ENCODE measurements at places on chromosomes 5 and 9. TPM values are rescaled to one million over a fixed set of nuclear protein-coding genes. Genes with fewer than 3 reads are reported as not detected.

The SLC6A18 gene
- not detected for total RNA-seq

The LIX1 gene
- total RNA-seq: not detected

The SCAI gene
- 8.5 TPM for total RNA-seq

The NCS1 gene
- 23.6 TPM for total RNA-seq

The SUSD3 gene
- 11.3 TPM for total RNA-seq

The SLC12A2 gene
- 18.7 TPM for total RNA-seq

DNA sequence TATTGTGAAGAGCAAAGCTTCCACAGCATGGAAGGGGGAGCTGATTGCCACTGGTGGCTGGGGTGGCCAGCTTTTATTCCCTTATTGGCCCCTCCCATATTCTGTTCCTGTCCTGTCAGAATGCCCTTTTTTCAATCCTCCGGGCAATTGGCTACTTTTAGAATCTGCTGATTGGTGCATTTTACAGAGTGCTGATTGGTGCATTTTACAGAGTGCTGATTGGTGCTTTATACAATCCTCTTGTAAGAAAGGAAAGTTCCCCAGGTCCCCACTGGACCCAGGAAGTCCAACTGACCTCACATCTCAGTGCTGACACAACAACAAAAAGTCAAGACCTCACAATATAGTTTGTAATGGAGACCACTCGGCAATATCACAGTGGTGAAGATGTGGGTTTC lies 195.0 kb downstream of the SPATA31A6 start:
- no peak overlapping the region for H3K4me3 ChIP-seq
- H3K36me3 ChIP-seq: no peaks in the 10 kb centered on the region
- no peaks in the 10 kb centered on the region for H3K27me3 ChIP-seq
- no peaks in the 10 kb centered on the region for H3K4me1 ChIP-seq

GRCh38 chr9:33124751-33125381 lies 42.3 kb downstream of the B4GALT1 start:
- H3K4me1 ChIP-seq: peaks cover 7% of the 10 kb centered on the region
- DNase-seq: no peak
- no peak overlapping the region for H3K27ac ChIP-seq
- H3K27me3 ChIP-seq: no peaks in the 10 kb centered on the region

- no peak overlapping the region for H3K27ac ChIP-seq
- H3K27me3 ChIP-seq: no peaks in the 10 kb centered on the region
- no peaks in the 10 kb centered on the region for H3K4me1 ChIP-seq
- no peaks in the 10 kb centered on the region for H3K36me3 ChIP-seq
- DNase-seq: no peak
- H3K4me3 ChIP-seq: no peak overlapping the region
Measured at GRCh38 chr9:18459962-18460584, 13.9 kb upstream of the ADAMTSL1 start.

DNA sequence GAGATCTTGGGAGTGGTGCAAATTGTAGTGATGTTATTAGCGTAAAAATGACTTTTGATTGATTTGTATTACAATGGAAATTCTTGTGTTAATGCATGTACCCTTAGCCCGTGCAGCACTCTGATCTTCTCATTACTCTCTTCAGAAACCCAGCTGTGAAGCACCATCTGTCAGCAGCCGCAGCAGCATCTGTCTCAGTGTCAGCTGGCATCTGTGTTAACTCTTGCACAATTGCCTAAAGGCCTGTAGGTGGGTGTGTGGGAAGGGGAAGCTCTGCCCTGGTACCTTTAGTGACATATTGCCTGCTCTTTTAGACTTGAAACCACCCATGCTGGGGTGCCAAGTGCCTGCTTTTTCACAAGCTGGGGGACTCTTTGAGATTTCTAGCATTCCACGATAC lies 101.3 kb downstream of the FBXL7 start:
- H3K27me3 ChIP-seq: no peaks in the 10 kb centered on the region
- H3K4me1 ChIP-seq: no peaks in the 10 kb centered on the region
- H3K4me3 ChIP-seq: no peak overlapping the region
- H3K27ac ChIP-seq: no peak overlapping the region
- no peaks in the 10 kb centered on the region for H3K36me3 ChIP-seq

GRCh38 chr5:141603923-141604717 lies 14.7 kb downstream of the DIAPH1 start:
- DNase-seq: peak; percentile 29
- H3K27me3 ChIP-seq: no peaks in the 10 kb centered on the region
- H3K36me3 ChIP-seq: no peaks in the 10 kb centered on the region
- H3K4me1 ChIP-seq: peaks cover 96% of the 10 kb centered on the region

GRCh38 chr9:91800473-91801030 lies 149.5 kb downstream of the ROR2 start:
- H3K27me3 ChIP-seq: no peaks in the 10 kb centered on the region
- DNase-seq: no peak
- H3K4me3 ChIP-seq: no peak overlapping the region
- H3K36me3 ChIP-seq: no peaks in the 10 kb centered on the region

DNA sequence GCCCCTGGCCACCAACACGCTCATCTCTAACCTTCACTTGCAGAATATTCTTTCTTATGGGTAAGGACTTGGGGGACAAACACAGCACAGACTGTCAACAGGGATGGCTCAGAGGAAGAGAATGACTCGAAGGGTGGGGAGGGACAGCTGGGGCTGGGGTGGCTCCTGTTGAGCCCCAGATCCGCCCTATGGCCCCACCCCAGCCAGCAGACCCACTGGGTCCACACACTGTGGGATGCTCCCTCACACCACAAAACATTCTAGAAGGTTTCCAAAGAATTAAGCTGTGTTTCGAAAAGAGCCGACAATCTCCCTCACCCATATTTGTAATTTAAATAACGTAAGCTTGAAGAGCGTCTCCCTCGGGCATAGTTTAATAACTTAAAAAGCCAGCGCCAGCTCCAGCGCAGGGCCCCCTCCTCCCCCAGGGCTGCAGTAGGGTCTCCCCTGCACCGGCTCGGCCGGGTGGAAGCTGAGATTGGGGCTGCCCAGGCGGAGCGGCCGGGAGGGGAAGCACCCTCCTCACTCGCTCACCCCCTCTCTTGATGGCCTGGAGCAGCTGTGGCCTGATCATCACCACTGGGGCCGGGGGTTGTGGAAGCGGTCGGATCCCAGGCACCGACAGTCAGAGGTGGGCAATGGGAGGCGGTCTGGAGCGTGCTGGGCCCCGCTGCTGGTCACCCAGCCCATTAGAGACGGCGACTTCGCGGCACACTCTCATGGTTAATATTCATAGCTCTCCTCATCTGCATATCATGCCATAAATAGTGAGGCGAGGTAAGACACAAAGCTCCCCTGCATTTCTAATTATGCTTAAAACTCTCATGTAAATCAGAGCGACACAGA lies 37.6 kb downstream of the NACC2 start:
- no peaks in the 10 kb centered on the region for H3K4me1 ChIP-seq
- no peaks in the 10 kb centered on the region for H3K27me3 ChIP-seq
- no peaks in the 10 kb centered on the region for H3K36me3 ChIP-seq
- H3K4me3 ChIP-seq: no peak overlapping the region

DNA sequence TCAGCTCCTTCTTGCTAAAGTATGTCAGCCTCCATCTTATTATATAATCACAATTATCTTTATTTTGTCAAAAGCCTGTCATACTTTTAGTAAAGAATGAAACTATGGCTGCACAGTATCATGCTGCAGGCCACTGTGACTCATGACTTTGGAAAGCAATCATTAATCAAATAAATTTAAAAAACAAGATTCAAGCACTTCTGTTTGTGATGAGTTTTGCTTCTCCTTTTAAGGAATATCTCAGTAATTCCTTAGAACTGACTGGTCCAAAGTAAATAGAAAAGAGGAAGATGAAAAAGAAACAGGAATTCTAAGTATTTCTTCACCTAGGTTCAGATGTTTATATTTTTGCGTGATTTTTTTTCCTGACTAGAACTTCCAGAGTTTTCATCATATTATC lies 83.1 kb downstream of the EDIL3 start:
- no peak for DNase-seq
- no peaks in the 10 kb centered on the region for H3K4me1 ChIP-seq
- H3K27ac ChIP-seq: no peak overlapping the region
- H3K4me3 ChIP-seq: no peak overlapping the region

GRCh38 chr5:179373101-179373934 lies 28.1 kb upstream of the ADAMTS2 start:
- no peak for DNase-seq
- H3K4me1 ChIP-seq: no peaks in the 10 kb centered on the region
- no peaks in the 10 kb centered on the region for H3K36me3 ChIP-seq

GRCh38 chr5:170440771-170441392 lies 51.7 kb upstream of the KCNMB1 start:
- no peaks in the 10 kb centered on the region for H3K36me3 ChIP-seq
- no peak overlapping the region for H3K27ac ChIP-seq
- H3K4me1 ChIP-seq: no peaks in the 10 kb centered on the region
- no peaks in the 10 kb centered on the region for H3K27me3 ChIP-seq
- no peak for DNase-seq

GRCh38 chr9:36793277-36793676 lies 220.6 kb downstream of the MELK start:
- H3K27ac ChIP-seq: no peak overlapping the region
- no peaks in the 10 kb centered on the region for H3K4me1 ChIP-seq
- H3K36me3 ChIP-seq: no peaks in the 10 kb centered on the region
- DNase-seq: no peak
- peaks cover 3% of the 10 kb centered on the region for H3K27me3 ChIP-seq

- H3K27me3 ChIP-seq: no peaks in the 10 kb centered on the region
- no peaks in the 10 kb centered on the region for H3K36me3 ChIP-seq
- H3K4me1 ChIP-seq: no peaks in the 10 kb centered on the region
Measured at GRCh38 chr9:107542411-107543157, 53.0 kb upstream of the KLF4 start.

DNA sequence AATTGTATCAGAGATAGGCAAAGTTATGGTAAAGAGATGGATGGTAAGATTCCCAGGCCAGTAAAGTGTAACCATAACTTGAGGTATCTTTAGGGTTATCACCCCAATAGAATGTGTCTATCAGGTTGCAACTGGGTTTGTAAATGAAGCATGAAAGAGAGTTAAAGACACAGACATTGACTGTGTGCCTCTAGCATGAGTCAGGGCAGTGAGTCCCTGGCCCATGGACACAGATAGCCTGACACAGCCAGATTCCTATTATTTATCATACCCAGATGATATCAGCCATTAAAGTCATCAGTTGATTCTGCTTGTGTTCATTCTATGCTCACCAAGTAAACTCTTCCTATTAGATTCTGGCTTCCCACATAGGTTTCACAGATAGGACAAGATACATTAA lies 33.5 kb upstream of the SNAPC3 start:
- H3K36me3 ChIP-seq: no peaks in the 10 kb centered on the region
- H3K27me3 ChIP-seq: no peaks in the 10 kb centered on the region
- no peak overlapping the region for H3K4me3 ChIP-seq
- DNase-seq: no peak

DNA sequence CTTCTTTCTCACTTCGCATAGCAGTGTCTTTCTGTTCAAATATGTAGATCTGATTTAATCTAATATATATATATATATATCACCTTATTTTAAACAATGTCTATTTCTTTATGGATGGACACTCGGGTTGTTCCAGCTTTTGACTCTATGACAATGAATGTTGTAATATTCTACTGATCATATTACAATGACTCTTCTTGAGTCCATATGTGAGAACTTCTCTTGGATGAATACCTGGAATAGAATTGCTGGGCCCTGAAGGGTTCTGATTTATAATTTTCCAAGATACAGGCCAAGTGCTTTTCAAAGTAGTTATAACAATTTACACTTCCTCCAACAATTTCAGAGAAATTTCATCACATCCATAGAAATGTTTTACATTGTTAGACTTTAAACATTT lies 28.8 kb downstream of the NTRK2 start:
- no peak overlapping the region for H3K4me3 ChIP-seq
- H3K36me3 ChIP-seq: no peaks in the 10 kb centered on the region
- H3K27me3 ChIP-seq: no peaks in the 10 kb centered on the region
- no peak overlapping the region for H3K27ac ChIP-seq

DNA sequence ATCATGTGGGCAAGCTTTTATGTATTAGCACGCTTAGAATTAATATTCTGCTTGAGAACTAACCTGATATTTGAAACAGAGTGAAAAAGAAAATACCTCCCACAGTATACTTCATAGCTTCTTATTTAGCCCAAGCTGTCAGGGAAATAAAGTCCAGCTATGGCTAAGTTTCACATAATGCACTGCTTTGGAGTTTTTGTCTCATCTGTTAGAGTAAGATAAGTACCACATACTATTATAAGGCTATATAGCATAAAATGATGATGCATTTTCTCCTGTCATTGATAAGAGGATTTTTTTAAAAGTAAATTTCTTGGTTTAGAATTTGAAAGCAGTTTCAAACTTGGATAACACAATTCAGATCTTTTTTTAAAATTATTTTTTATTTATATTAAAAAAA lies 2.4 kb upstream of the ANKDD1B start:
- H3K27ac ChIP-seq: no peak overlapping the region
- peaks cover 5% of the 10 kb centered on the region for H3K4me1 ChIP-seq
- H3K27me3 ChIP-seq: no peaks in the 10 kb centered on the region

DNA sequence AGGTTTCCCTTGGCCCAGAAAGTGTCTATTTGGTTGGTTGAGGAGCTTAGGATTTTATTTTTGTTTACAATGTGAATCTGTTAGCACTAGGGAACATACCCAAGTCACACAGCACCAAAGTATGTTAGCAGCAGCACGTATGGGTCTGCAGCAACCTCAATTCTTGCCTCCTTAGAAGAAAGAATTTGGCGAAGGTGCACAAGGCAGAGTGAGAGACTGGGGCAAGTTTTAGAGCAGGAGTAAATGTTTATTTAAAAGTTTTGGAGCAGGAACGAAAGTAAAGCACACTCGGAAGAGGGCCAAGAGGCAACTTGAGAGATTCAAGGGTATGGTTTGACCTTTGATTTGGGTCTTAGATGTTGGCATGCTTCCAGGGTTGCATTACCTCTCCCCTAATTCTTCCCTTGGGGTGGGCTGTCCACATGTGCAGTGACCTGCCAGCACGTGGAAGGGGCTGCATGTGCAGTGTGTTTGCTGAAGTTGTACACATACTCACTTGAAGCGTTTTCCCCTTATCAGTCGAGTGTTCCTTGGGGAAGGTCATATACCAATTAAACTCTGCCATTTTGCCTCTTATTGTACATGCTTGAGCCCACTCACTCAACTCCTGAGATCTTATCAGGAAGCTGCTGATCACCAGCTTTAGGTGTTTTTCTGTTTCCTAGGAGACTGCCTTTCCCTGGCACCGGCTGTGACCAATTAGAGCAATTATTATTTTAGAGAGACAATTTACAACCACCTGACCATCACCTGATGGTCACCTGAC lies 64.9 kb upstream of the SHC3 start:
- no peak overlapping the region for H3K27ac ChIP-seq
- H3K27me3 ChIP-seq: no peaks in the 10 kb centered on the region
- H3K36me3 ChIP-seq: no peaks in the 10 kb centered on the region
- no peak for DNase-seq

GRCh38 chr5:89036704-89037489 lies 153.9 kb upstream of the MEF2C start:
- H3K36me3 ChIP-seq: no peaks in the 10 kb centered on the region
- DNase-seq: no peak
- no peaks in the 10 kb centered on the region for H3K27me3 ChIP-seq
